Stimulated activated CD4-positive, alpha-beta T cell treated with anti-CD3 and anti-CD28 coated beads, Interleukin-1b, Interleukin-23, amount 100 ng/mL, for 24 hours (primary cell): ENCODE measurements at places on chromosomes 2 and 18.

- no peak for DNase-seq
Observed at GRCh38 chr2:213609570-213610170, 325.4 kb downstream of the SPAG16 start.

DNA sequence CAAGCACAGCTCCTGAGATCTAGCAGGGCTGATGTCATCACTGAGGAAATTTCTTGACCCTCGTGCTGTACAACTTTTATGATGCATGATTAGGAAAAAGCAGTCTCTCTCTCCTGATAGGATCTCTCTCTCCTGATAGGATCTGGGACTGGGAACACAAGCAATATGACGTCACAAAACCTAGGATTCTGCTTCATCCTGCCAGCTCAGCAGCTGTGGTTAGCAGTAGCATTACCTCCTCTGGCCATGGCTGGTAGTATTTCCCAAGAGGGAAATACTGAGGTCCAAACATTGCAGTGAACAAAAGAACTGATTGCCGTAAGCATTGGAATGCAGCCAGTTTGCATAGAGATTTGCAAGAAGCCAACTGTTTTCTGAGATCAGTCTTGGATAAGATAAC, 521.2 kb upstream of the POU3F3 start:
- no peak for DNase-seq

GRCh38 chr2:30262716-30263309, 31.5 kb downstream of the LBH start:
- no peak for DNase-seq

- DNase-seq, result no peak
Observed at GRCh38 chr2:2399396-2399795, 68.3 kb upstream of the MYT1L start.

- DNase-seq, result no peak
Observed at GRCh38 chr2:145481334-145481922, 961.5 kb upstream of the ZEB2 start.

DNA sequence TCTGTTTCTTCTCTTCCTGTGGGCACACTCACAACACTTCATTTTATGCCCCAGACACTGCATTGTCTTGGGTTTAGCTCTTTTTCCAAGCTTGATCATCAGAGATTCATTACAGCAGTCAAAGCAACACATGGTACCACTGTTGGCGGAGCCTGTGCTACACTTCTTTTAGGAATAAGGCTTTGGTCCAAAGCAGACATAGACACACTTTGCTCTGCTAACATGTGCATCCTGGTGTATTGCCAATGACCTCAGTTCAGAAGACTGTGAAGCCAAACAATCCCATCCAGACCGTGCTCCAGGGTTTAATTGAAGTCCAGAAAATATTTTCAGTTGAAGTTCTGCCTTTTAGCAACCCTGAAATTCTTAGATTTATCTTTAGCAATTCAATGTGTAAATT, 354.6 kb upstream of the RAB12 start:
- DNase-seq, result no peak
